Heart left ventricle (tissue), 16 donors: ENCODE measurements at places on chromosomes 2 and 18. TPM values are rescaled to one million over a fixed set of nuclear protein-coding genes. Genes with fewer than 3 reads are reported as not detected.
A peak's percentile ranks its signal among the peaks of the same experiment; 100 is the strongest.

DNA sequence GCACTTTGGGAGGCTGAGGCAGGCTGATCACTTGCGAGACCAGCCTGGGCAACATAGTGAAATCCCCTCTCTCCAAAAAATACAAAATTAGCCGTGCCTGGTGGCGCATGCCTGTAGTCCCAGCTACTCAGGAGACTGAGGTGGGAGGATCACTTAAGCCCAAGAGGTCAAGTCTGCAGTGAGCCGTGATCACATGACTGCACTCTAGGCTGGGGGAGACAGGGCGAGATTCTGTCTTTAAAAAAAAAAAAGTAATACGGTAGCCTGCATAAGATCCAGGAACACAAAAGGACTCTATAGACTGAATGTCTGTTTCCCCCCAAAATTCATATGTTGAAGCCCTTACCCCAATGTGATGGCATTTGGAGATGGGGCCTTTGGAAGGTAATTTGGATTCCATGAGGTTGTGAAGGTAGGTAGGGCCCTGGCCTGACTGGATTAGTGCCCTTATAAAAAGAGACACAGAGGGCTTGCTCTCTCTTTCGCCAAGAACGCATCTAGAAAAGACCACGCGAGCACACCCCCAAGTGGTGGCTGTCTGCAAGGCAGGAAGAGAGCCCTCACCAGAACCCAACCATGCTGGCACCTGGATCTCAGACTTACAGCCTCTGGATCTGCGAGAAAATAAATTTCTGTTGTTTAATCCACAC, 17.0 kb downstream of the MBOAT2 start:
- DNase-seq = no peak
- no peak overlapping the region for H3K4me3 ChIP-seq
- H3K27ac ChIP-seq = no peak overlapping the region
- H3K4me1 ChIP-seq = peaks cover 3% of the 10 kb centered on the region
- H3K27me3 ChIP-seq = no peaks in the 10 kb centered on the region

GRCh38 chr18:8468921-8469335, 140.3 kb upstream of the RAB12 start:
- H3K4me1 ChIP-seq = peaks cover 9% of the 10 kb centered on the region
- no peaks in the 10 kb centered on the region for H3K27me3 ChIP-seq
- no peak for DNase-seq
- peak overlapping the region; percentile 13 for H3K27ac ChIP-seq
- no peaks in the 10 kb centered on the region for H3K36me3 ChIP-seq
- H3K4me3 ChIP-seq = no peak overlapping the region

DNA sequence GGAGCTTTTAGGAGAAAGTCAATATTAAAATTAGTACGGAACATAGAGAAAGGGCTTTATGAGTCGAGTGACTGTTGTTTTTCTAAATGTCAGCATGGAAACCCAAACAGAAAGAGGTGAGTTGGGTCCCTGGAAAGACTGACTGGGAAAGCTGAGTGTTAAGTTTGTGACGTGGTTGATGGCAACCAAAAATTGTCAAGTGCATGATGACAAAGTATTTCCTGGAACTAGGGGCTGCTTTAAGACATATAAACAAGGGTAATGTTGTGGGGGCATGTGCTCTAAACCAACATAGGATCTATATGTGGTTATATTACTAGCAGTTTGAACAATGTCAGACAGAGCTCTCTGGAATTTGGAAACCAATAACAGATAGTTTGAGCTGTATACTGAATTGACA, 50.9 kb upstream of the GPD2 start:
- H3K4me3 ChIP-seq = no peak overlapping the region
- no peaks in the 10 kb centered on the region for H3K27me3 ChIP-seq

GRCh38 chr2:110837446-110838409, 105.4 kb downstream of the ACOXL start:
- H3K27me3 ChIP-seq = no peaks in the 10 kb centered on the region
- no peak overlapping the region for H3K27ac ChIP-seq
- no peak for DNase-seq
- no peak overlapping the region for H3K4me3 ChIP-seq
- no peaks in the 10 kb centered on the region for H3K4me1 ChIP-seq
- no peaks in the 10 kb centered on the region for H3K36me3 ChIP-seq

Gene IGFBP5
- 108 TPM for polyA plus RNA-seq

Gene DSC3
- polyA plus RNA-seq = 0.04 TPM
